ENCODE measurements at places on chromosomes 16 and 17.

DNA sequence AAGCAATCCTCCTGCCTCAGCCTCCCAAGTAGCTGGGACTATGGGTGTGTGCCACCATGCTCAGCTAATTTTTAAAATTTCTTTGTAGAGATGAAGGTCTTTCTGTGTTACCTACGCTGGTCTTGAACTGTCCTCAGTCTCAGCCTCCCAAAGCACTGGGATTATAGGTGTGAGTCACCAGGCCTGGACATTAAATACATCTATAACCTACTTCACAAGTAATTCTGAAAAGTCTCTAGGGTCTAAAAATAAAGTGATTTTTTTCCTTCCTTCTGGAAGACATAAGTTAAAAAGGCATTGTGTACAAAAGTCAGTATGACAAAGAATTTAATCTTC lies 118.3 kb downstream of the PARN start:
- no peak for DNase-seq

- DNase-seq: no peak
These were observed 6.5 kb upstream of the CDH5 start for GRCh38 chr16:66359811-66360608.

DNA sequence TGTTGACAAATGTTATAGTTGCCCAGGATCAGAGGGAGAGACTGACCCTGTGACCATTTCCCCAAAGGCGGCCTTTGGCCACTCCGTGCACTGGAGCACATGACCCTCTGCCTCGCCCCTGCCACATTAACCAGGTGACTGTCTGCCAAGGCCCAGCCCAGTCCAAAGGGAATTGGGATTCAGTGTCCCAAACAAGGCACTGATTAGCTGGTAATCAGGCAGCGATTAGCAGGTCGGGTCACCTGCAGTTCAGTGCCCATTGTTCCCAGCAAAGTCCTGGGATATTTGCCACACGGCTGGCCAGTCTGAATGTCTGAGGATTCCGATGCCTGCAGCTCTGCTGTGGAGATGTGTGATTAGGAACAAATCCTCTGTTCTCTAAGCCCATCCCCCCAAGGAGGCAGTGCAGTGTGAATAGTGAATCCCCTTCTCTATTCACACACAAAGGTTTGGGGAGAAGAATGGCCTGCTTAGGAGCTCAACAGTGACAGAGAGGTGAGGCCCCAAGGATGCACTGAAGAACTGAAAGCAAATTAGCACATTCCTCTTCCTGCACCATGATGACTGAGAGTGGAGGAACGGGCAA lies 123.1 kb upstream of the MAF start:
- DNase-seq: no peak

DNA sequence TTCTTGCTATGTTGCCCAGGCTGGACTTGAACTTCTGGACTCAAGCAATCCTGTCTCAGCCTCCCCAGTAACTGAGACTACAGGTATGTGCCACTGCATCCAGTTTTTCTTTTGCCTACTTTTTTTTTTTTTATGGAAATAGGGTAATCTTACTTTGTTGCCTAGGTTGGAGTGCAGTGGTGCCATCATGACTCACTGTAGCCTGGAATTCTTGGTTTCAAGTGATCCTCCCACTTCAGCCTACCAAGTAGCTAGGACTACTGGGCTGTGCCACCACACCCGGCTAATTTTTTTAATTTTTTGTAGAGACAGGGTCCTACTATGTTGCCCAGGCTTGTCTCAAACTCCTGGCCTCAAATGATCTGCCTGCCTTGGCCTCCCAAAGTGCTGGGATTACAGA lies 10.0 kb downstream of the LRRC36 start:
- no peak for DNase-seq

DNA sequence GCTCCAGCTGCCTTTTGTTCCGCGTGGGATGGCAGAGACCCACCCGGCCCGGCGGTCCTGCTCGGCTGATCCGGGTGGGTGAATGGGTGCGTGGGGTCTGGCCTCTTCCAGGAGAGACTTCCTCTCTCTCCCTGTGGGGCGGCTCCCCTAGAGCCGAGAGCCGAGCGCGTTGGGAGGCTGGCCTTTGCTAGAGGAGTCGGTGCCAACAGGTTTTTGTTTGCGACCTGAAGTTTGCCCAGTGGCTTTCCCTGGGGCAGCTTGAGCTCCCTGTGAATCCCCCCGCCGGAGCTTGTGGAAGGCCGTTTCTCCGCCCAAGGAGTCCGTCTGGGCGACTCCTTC lies 970 bp downstream of the EPN2 start:
- no peak for DNase-seq

DNA sequence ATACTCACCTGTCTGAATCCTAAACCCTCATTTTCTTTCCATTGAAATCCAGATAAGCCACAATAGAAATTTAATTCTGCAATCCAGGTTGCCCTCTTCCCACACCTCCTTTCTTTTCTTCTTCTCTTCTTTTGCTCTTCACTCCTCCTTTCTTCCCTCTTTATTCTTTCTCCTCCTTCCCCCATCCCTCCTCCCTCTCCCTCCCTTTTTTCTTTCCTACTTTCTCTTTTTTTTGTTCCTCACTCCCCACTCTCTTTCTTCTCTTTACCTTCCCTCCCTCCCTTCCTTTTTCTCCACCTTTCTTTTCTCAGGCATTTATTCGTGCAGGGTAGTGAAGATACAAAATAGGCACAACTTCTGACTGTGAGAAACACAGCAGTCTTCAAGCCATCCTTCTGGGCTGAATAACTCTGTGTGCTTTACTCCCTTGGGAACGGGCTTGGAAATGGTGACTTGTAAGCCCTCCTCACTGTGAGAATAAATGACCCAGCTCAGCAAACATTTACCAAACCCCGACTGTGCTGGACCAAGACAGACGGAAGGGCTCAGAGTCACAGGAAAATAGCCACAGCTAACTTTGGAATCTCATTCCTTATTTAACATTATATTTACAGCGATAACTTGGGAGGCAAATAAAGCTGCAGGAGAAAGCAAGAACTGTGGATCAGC lies 140.8 kb downstream of the HAPSTR1 start:
- DNase-seq: no peak

- DNase-seq: no peak
These were observed 14.2 kb downstream of the LGALS3BP start for GRCh38 chr17:78965491-78965924.

DNA sequence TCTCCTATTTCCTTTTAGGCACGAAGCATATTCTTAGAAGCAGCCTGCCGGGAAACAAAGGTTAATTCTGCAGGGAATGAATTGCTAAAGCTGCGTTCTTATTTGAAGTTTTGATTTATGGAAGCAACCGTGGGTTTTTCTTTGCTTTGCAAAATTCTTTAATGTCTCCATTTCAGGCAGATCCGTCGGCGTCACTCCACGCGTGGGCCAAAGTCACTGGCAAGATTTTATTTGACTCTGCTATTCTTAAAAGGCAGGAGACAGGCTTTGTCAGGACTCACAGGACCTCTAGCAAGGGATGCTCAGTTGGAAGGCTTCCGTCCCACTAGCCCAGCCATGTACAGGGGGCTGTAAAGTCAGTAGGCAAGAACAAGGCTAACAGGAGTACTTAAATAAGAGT lies 387.3 kb upstream of the XYLT1 start:
- DNase-seq: no peak

- no peak for DNase-seq
These were observed 206.9 kb downstream of the WWOX start for GRCh38 chr16:78306361-78306760.

DNA sequence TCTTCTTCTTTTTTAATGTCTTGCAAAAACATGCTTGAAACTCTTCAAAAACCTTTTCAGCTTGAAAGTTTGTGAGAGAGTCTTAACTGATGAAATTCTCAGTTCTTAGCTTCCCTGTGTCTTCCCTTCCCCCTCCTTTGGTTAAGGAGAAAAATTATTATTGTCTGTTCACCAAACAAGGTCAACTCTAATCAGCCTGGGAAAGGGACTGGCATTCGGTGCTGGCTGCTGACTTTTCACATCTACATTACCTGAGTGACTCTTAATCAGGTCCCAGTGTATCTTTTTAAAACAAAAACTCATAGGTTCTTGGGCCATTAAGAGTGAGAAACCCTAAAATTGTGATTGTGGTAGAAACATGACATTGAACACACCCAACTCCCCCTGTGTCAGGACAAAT lies 39.1 kb upstream of the AXIN2 start:
- DNase-seq: no peak

GRCh38 chr17:78316867-78317789 lies 42.7 kb downstream of the SOCS3 start:
- no peak for DNase-seq

DNA sequence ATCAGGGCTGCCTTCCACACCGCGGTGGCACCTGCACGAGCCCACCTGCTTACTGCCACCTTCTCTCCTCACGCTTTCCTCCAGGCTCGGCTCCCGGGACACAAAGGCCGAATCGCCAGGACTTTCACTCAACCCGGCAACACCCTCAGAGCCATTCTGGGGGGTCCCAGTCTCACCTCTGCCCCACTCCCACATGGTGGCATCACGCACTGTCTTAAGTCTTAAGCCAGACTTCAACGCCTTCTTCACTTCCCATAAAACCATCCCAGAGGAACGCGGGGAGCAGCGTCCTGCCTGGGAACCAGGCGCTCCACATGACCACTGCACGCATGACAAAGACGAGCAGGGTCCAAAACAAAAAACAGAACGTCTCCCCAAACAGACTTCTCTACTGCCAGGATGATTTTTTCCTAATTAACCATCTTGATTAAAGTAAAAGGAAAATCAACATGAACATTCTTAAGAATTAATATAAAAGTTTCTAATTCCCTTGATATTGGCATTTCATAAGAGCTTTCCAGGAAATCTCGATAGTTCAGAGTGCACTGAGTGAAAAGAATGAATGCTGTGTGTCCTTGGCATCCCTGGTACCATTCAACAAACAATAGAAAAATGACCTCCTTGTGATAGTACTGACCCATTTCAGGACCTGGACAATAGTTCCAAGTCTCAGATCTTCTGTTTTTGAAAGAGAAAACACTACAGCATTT lies 2.6 kb downstream of the CANT1 start:
- DNase-seq: no peak

DNA sequence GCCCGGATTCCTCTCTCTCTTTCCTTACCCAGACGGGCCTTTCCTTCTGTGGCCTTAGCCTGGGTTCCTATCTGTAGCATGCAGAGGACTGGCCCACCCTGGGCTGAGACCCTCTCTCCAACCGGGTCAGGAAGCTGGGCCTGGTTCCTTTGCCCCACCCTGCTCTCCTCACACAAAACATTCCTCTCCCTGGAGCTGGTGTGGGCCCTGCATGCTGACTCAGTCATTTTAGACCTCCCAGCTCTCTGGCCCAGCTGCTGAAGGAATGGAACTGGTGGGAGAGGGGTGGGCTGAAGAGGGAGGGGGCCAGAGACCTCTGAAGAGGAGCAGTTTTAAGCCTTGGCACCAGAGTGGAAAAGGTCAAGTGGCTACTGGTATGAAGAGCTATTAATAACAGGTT lies 957 bp downstream of the MYL4 start:
- no peak for DNase-seq

GRCh38 chr16:73140929-73141328 lies 93.0 kb upstream of the ZFHX3 start:
- DNase-seq: no peak

GRCh38 chr16:10335681-10336080 lies 50.2 kb upstream of the ATF7IP2 start:
- DNase-seq: no peak

DNA sequence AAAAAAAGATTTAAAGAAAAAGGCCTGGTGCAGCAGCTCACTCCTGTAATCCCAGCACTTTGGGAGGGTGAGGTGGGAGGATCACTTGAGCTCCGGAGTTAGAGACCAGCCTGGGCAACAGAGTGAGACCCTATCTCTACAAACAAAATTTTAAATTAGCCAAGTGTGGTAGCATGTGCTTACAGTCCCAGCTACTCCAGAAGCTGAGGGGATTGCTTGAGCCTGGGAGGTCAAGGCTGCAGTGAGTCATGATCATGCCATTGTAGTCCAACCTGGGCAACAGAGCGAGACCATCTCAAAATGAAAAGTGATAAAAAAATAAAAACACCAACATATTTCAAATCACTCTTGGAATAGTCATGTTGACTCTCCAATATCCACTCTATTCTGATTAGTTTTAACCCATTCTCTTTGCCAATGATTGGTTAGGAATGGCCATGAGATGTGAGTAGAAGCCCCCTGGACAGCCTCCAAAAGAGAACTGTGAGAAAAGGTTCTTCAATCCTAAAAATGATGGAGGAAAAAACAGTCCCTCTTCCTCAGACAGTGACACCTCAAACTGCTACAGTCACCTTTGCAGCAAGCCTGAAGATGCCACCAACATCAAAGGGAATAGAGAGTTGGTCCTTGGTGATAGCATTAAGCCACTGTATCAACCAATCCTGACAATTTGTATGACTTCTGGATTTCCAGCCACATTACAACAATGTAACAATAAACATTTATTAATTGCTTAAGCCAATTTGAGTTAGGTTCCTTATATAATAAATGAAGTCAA lies 2.9 kb upstream of the KANSL1 start:
- DNase-seq: no peak

GRCh38 chr16:70753228-70753627 lies 47.7 kb downstream of the VAC14 start:
- DNase-seq: no peak

- DNase-seq: no peak
These were observed 4.2 kb downstream of the PLA2G15 start for GRCh38 chr16:68249371-68249770.

DNA sequence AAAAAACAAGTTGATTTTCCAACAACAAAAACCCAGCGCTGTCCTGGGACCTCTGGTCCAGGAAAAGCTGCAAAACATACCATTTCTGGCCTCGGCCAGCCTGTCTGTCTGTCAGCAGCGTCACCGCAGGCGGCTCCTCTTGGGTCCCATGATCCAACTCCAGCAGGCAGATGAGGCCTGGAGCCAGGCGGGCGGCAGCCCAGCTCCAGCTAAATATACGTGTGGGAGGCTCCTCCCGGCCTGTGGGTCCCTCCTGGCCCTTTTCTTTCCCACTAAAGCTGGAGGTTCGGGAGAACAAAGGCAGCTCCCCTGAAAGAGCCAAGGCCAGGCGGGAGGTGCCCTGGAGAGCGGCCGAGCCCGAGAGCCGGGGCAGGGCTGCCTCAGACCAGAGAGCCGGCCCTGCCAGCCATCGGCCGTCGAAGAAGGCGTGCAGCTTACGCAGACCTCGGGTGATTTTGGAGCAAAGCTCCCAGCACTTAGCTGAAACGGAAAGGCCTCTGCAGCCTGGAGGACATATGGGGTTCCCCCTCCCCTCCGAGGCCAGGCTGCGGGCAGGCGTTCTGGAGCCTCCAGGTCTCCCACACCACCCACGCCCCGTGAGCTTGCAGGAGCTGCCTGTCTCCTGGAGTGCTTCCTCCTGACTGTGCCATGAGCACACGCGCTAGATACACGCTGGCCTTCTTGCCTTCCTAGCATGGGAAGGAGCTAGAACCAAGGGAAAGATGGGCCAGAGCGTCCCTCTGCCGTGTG lies 19.9 kb upstream of the JPH3 start:
- DNase-seq: no peak

- no peak for DNase-seq
These were observed 21.1 kb downstream of the CLUH start for GRCh38 chr17:2690165-2691068.

GRCh38 chr16:30096105-30096861 lies at the start of gene YPEL3:
TSS of gene YPEL3 (minus strand) at chr16:30096213. CDS start at chr16:30095482, 731 bp downstream.
- DNase-seq: peak; percentile 85

All from T follicular helper cell (primary cell).